ENCODE measurements at places on chromosomes 6 and 20.

DNA sequence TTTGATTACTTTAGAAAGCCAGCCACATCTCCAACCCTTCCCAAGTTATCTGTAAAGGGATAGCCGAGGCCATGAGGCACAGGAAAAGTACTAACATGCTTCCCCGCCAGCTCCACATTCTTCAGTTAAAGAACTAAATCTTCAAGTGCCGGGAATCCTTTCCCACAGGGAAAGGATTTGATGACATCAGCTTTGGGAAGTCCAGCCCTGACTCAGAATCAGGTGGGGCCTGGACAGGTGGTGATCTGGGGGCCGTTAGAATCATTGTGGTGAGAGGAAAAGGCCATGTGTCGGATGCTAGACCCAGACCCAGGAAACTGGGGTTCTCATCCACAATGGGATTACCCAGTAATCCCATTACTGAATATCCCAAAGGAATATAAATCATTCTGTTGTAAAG is 580.0 kb downstream of the QKI start:
- DNase-seq = no peak

GRCh38 chr6:48667797-48668196 is 556.8 kb upstream of the PTCHD4 start:
- no peak for DNase-seq

- no peak for DNase-seq
Measured at GRCh38 chr6:48834706-48835105, 628.3 kb downstream of the MMUT start.

DNA sequence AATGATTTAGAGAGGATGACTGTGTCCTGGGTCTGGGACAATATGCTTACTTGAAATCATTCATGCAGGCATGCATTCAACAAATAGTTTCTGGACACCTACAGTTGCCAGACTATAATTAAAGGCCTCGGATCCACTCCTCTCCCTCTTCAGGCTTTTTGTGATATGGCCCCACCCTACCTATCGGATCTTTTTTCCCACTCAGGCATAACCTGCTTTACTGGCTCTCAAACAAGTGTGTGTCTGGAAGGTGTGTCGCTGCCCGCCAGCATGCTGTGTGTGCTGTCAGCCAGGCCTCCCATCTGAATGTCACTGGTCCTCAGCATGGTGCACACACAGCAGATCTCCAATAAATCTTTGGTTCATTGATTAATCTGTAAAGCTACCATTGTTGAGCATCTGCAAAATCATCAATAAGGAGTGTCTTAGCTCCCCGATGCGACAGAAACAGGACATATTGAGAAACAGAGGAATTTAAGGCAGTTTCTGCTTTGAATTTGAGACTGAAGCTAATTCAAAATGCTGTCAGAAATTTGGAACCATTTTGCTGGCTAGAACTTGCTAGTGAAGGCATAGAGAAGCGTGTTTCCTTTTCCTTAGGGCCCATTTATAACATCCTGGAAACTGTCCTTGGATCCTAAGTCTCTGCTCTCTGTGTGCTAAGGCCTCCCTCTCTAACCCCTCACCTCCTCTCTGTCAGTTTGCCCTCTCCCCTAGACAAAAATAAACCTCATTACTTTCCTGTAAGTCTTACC is 23.5 kb upstream of the CCN6 start:
- DNase-seq = no peak

GRCh38 chr20:20546402-20546801 is 166.0 kb downstream of the RALGAPA2 start:
- no peak for DNase-seq

DNA sequence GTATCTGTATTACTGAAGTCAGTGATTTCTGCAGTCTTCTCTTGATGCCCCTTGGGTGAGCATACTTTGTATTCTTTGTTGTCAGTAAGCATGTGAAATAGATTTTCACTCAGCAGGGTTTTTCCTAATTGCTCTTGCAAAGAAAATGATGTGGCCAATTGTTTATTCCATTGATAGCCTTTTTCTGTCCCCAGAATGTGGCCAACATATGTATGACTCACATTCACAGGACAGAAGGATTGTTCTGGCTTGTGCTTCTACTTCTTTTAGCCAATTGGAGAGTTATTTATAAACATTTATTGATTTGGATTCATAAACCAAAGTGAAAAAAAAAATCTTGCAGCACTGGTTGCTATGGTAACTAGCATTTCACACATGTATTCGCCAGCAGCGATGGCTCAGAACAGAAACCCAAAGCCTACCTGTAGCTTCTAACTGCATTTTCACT is 54.4 kb upstream of the RBM24 start:
- DNase-seq = no peak

DNA sequence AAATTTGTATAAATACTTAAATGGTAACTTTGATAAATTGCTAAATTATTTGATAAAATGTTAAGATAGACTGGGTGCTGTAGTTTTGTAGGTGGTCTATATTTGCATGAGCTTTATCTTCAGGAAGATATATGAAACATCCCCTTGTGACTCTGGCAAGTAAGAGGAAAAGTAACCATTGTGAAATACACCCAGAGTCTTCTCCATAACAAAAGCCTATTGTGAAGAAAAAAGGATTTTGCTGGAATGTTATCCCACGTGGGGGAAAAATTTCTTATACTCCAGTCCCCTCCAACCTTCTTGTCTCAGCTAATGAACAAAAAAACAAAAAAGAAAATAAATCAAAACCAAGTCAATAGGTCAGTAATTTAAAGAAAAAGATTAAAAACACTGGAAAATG is 600.7 kb downstream of the HDGFL1 start:
- DNase-seq = no peak

DNA sequence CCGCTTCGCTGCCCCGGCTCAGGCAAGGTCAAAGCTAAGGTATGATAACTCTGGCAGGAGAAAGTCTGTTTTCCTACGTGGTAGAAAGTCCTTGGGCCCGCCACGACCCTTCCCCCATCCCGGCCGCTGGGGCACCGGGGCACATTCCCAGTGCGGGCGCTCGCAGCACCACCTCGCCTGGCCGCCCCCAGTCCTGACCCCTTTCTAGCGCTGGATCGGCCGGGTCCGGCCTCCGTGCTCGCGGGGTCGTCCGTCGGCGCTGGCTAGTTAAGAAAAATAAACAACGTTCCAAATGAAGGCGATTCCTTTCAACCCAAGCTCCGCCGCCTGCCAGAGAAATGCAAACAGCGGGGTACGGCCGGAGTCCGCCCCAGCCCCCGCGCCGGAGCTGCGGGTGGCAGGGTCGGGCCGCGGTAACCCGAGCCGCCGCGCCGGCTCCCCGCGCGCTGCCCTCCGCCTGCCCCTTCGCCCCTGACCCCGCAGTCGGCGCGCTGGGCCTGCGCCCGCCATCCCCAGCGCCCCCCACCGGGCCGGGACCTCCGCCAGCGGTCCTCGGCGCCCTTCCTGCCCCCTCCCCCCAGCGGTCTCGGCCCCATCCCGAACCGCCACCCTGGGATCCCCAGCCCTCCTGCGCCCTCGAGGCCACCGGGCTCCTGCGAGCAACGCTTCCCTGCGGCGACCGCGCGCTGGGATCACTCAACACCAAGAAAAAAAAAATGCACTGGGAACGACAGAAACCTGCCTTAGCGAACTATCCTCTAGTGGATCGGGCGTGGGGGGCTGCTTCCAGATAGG is 37.6 kb downstream of the NCR2 start:
- no peak for DNase-seq

DNA sequence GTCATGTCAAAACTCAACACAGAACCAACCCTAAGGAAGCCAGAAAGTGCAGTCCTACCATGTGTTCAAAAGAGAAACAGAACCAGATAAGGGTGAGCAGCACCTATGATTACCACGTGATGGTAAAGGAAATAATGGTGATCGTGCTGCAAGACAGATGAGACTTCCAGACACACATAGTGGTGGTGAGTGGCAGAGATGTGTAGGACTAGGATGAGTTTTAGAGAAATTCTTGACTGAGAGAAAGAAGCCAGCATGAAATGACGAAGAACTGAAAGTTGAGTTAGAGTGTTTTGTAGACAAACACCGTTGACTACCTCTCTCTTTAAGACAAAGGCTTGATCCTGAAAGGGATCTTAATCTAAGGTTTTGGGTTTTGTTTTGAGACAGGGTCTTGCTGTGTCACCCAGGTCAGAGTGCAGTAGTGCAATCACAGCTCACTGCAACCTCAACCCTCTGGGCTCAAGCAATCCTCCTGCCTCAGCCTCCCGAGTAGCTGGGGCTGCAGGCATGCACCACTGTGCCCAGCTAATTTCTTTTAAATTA is 10.6 kb upstream of the BTBD9 start:
- no peak for DNase-seq

- no peak for DNase-seq
Measured at GRCh38 chr6:129141499-129141898, 258.6 kb downstream of the LAMA2 start.

- DNase-seq = no peak
Measured at GRCh38 chr20:61166324-61166723, 85.7 kb upstream of the CDH4 start.

- DNase-seq = no peak
Measured at GRCh38 chr6:73471686-73472290, 10.3 kb downstream of the MTO1 start.

DNA sequence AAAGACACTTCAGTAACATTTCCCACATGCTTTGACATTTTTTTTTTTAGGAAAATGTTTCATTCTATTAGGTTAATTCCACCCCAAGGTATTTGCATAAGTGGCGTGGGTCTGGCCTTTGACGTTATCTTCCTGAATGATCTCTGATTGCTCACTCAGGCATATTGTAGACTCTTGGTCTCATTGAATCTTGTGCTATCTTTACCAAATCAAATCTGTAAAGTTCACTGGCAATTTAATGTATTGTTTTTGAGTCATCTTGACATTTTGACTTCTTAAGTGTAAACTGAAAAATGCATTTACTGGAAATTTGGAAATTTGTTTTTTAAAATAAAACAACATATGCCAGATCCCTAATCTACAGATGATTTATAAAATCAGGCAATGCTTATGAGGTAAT is 16.0 kb upstream of the VIP start:
- no peak for DNase-seq

DNA sequence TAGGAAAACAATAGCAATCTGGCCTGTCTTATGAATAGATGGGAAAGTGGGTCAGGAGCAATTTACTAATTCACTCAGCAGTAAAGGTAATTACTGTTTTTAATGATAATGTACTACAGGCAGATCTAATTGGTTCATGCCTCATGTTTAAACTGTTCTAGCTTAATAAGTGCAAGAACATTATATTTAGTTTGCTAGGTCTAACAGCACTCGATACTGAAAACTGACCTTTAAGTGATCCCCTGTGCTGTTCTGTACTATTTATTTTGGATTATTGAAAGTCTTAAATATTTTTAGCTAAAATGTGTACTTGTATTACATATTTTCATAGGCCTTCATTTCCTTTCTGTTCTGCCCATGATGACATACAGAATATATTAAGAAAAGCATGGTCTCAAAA is 998.0 kb upstream of the GJE1 start:
- DNase-seq = no peak

DNA sequence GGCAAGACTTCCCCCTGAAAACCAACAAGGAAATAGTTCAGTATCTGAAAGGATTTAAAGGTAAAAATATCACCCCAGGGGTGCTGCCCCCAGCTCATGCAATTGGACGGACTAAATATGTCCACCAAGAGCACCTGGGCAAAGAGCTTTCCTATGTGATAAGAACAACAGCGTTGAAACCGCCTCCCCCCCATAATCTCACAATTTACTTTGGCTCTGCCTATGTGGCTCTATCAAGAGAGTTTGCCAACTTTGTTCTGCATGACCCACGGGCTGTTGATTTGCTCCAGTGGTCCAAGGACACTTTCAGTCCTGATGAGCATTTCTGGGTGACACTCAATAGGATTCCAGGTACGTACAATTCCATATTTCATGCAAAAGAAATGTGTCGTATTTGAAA is 35.8 kb downstream of the GCNT2 start:
- DNase-seq = no peak

GRCh38 chr20:17758512-17758911 is 58.7 kb downstream of the BANF2 start:
- DNase-seq = no peak

GRCh38 chr20:9322661-9323060 is 191.7 kb upstream of the LAMP5 start:
- no peak for DNase-seq

GRCh38 chr6:57263739-57264138 is 41.6 kb upstream of the RAB23 start:
- no peak for DNase-seq

GRCh38 chr6:25301362-25301761 is 22.2 kb downstream of the CARMIL1 start:
- no peak for DNase-seq

GRCh38 chr6:97459986-97460385 is 177.0 kb upstream of the MMS22L start:
- DNase-seq = no peak

GRCh38 chr6:38753707-38754106 is 38.6 kb downstream of the DNAH8 start:
- no peak for DNase-seq

GRCh38 chr6:165931675-165932074 is 236.0 kb downstream of the TBXT start:
- no peak for DNase-seq

GRCh38 chr20:51491393-51491792 is 51.1 kb downstream of the NFATC2 start:
- DNase-seq = no peak

DNA sequence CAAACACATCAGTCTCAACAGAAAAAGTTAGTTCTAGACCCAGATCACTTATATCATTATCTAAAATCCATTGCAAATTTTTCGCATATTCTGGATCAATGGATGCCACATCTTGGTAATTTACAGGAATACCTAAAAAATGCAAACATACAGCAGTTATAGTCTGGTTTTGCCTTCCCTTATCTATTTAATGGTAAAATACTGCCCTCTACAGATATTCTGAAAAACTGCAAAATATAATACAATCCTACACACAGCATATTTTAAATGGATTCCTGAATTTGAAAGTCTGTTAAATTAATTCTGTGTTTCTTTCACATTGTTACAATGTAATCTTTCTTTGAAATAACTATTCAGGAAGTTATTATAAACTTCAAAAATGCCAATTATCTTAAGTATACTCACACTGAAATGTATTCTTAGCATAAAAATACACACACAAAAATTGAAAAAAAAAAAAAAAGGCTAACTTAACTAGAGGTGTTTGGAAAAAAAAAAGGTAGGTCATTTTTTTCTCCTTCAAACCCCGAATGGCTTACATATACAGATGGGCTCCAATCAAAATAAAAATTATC is 88.4 kb downstream of the HACE1 start:
- no peak for DNase-seq

DNA sequence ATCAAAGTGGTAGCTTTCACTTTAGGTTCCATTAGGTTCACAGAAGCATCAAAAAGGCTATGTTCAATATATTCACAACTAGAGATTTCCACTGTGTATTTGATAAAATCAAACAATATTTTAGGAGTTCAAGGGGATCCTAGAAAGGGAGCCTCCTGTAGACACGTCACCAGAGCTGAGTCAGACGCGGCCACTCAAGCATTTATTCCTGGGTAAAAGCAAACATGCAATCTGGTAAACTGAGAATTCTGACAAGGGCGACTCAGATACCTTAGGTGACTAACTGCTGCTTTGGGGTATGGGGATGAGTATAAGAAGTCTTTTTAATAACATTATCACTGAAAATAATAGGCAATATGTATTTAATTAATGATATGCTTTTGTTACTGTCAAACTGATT is 118.7 kb upstream of the HMGN3 start:
- no peak for DNase-seq
